ENCODE measurements at places on chromosomes 6 and 20.

DNA sequence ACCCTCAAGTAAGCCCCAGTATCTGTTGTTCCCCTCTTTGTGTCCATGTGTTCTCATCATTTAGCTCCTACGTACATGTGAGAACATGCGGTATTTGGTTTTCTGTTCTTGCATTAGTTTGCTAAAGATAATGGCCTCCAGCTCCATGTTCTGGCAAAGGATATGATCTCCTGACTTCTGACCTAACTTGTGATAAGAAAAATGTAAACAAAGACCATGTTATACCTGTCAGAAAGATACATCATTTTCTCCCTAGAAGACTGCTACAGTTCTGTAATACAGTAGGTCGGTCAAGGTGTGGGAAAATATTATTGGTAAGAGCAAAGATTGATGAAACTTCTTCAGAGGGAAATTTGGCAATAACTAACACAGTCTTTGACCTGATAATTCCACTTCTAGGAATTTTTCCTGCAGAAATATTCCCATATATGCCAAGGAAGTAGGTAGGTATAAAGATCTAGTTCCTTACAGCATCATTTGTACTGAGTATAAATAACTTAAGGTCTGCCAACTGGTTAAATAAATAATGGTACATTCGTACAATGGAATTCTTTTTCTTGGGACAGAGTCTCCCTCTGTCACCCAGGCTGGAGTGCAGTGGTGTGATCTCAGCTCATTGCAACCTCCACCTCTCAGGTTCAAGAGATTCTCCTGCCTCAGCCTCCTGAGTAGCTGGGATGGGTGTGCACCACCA, 19.1 kb upstream of the FKBP5 start:
- DNase-seq: no peak

DNA sequence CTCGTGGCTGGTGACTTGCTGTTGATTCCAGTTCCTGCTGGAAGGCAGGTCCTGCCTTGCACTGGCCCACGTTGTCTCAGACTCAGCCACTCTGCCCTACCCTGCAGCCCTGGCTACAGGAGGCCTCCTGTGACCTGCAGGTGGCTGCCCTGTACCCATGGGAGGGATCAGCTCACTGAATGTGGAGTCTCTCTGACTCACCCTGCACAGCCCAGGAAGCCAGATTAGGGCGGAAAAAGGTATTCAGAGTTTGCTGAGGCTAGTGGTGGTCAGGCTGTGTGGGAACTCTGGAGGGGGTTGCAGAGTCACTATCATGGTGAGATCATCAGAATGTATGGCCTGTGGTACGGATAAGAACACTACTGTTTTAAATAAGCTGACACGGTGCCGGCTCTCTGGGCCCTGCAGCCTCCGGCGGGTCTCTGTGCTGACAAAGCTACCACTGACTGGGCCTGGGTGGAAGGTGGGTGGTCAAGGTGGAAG, 24.7 kb upstream of the PYGB start:
- DNase-seq: no peak

DNA sequence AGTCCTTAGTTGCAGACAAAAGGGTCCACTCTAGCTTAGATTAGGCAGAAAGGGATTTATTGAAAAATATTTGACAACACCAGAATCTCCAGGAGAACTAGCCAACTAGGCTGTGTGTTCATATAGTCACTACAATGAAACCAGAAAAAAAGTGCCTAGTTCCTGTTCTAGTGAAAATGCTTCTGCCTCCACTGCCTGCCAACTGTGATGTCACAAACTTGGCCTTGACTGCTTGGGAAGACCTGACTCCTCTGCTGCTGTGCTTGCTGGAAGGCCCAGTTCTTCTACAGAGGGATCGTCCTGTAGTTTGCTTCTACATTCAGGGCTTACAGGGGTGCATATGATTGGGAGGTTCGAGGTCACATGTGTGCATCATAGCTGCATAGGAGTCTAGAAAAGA, 40.3 kb upstream of the XRN2 start:
- no peak for DNase-seq

DNA sequence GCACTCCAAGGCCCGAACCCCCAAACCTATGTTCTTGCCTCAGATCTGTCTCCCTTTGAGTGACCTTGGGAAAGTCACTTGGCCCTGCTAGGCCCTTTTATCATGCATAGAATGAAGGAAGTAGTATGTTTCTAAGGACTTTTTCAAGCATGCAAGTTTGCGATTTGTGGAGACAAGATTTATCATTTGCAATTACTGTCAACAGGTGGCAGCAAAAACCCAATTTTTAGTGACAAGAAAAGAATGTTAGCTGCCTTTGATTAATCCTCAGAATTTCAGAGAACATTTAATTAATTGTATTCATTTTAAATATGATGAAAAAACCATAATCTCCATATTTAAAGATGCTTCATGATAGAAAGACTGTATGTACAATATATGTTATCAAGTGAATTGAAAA, 28.3 kb upstream of the PREP start:
- no peak for DNase-seq

DNA sequence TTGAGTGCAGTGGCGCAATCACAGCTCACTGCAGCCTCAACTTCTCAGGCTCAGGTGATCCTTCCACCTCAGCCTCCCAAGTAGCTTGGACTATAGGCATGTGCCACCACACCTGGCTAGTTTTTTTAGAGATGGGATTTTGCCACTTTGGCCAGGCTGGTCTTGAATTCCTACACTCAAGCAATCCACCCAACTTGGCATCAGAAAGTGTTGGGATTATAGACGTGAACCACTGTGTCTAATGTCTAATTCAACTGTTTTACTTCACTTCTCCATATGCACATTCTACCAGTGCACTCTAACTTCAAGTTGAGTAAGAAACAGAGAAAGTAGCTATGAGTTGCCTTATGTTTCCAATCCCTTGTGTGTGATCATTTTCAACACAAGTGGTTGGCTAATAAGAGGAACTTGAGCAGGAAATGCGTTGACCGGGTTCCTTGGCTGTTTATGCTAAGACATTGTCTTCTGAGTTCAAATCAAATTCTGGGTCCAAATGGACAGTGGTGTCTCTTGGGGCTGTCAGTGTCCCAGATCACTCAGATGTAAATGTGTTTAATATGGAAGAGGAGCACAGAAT, 23.9 kb downstream of the ZNF337 start:
- DNase-seq: no peak

DNA sequence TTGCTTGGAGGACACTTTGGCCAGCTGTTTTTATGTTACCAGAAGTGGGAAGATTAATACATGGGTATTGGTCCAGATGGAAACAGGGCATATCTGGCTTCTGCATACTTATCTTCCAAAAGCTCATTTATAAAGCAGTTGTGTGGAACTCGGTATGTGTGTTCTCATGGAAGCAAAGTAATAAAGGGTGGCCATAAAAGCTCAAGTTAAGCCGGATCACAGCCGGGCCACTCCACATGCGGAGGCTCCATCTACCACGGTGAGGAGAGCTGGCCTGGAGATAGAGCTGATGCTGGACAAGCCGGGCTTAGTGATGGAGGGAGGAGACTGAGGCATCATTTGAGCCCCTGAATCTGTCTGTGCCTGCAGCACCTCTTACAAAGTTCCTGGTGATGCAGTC, 38.6 kb upstream of the KIF16B start:
- no peak for DNase-seq

DNA sequence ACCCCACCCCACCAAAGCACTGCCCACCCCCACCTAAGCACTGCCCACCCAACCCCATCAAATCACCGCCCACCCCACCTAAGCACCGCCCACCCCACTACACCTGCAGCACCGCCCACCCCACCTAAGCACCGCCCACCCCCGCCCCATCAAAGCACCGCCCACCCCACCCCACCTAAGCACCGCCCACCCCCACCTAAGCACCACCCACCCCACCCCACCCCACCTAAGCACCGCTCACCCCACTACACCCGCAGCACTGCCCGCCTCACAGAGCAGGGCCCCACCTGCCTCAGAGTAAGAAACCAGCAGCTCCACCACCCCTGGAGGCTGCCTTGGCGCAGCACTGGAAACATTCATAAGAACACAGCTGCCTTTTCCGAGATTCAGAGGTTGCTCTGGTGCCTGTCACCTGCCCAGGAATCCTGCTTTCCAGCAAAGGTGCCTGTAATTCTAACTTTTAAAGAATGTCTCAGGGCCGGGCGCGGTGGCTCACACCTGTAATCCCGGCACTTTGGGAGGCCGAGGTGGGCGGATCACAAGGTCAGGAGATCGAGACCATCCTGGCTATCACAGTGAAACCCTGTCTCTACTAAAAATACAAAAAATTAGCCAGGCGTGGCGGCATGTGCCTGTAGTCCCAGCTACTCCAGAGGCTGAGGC, 148.2 kb downstream of the BMP7 start:
- DNase-seq: no peak

DNA sequence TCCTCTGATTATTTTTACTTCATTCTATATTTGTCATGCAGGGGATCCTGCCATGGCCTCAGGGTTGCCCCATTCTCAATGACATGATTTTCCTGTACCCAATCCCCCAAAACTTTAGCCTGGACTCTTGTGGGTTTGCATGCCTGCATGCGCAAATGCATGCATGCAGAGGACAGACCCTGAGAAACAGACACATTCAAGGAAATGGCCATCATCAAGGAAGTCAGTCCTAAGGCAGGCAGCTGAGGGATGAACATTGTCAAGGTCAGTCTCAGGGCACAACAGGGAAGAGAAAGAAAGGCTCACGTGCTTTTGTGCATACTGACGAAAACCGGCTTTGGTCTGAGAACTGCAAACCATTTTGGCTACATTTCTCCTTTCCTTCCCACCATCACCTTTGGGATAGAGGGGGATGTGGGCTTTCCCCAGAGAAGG, 13.1 kb downstream of the NEDD9 start:
- no peak for DNase-seq

- no peak for DNase-seq
These were observed 5.0 kb downstream of the BCL2L1 start for GRCh38 chr20:31717478-31718201.

- DNase-seq: no peak
These were observed 98.7 kb upstream of the RIPOR2 start for GRCh38 chr6:25034431-25034921.

DNA sequence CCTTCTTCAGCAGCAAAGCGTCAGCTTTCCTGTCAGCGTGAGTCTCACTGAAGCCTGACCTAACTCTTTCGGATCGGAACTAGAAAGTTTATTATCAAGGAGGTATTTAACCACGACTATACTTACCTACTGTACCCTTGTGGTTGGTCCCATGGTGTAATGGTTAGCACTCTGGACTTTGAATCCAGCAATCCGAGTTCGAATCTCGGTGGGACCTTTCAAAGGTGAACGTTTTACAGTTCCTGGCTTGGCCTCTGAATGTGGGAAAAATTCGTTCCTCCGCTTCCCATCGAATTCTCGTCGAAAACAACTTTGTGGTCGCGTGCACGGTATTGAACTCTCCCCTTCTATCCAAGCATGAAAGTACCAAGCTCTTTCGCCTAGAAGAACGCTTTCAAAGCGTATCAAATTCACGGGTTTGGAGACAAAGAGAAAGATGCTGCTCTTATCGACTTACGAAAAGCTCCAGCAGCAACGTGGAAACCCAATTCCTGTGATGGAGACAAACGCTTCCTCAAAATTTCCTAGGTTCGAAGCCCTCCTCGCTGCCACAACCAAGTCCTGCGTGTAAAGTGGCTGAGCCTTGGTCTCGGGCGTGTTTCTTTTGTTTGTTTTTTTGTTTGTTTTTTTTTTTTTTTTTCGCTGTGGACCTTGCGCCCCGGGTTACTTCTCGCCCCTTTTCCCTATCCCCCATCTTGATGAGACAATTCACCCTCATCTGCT, 63.7 kb downstream of the GPX5 start:
- peak; percentile 88 for DNase-seq

GRCh38 chr6:28400122-28400451, 540 bp upstream of the ZSCAN12 start:
- no peak for DNase-seq

DNA sequence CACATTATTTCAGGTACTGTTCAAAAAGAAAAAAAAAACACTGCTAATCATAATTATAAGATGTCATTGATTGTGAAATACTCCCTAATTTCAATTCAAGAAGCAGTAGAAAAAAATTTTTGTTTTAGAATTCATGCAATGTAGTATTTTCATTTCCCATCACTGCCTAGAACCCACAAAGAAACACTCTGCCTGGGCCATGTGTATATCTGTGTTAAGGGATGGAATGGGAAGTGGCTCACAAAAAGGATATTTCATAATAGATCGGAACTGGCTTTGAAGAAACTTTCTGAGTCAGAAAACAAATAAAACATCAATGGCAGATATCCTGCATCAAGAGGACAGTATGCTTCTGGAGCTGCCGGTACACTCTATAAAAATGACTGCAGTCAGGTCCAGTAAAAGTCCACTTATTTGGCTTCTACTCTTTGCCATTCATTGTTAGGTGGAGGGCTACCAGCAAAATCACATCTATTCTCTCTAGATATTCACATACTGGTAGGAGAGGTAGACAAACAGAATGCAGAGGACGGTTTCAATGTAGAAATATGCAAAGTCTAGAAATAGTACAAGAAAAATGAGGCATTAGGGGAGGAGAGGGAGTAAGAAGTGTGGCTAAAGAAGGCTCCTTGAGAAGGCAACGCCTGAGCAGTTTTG, 135.0 kb upstream of the TNFAIP3 start:
- DNase-seq: no peak

DNA sequence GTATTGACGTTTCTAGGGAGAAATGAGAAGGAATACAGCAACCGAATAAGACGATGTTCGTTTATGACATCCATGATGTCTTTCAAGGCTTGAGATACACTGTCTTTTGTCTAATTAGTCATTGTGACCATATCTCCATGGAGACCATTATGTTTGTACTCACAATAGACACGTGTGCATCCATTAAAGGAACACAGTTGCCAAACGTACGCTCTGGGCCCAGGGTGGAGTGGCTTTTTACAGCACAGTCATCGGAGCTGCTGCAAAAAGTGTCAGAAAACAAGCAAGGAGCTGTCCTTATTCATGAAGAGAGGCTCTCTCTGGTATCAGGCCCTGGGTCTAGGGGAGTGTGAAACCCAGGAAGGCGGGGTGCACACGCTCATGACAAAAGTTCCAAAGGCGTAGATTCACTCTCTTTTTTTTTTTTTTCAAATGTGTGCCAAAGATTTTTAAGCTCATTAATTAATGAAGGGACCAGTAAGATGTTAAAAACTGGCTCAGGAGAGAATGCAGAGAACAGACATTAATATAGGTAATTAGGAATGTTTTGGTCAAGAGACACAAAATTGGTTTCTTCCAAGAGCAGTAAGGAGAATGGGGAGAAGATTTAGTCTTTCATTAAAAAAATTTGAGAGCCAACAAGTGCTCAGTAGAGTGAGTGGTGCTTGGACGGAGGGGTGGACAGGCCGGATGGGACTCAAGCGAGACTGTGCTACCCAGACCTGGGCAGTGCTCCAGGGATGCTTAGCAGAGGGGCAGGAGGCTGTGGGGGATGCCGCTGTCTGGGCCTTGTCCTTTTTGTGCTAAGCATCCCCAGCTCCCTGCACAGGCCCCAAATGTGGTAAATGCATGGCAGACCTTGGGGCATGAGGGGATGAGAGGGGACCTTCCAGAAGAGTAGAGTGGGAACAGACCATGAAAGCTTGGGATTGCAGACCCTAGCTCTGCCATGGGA, 34.9 kb upstream of the GTSF1L start:
- no peak for DNase-seq

GRCh38 chr6:7566617-7567173, 23.3 kb upstream of the SNRNP48 start:
- DNase-seq: no peak

All from epithelial cell of proximal tubule (primary cell).